ENCODE measurements at places on chromosomes 6 and 20.

DNA sequence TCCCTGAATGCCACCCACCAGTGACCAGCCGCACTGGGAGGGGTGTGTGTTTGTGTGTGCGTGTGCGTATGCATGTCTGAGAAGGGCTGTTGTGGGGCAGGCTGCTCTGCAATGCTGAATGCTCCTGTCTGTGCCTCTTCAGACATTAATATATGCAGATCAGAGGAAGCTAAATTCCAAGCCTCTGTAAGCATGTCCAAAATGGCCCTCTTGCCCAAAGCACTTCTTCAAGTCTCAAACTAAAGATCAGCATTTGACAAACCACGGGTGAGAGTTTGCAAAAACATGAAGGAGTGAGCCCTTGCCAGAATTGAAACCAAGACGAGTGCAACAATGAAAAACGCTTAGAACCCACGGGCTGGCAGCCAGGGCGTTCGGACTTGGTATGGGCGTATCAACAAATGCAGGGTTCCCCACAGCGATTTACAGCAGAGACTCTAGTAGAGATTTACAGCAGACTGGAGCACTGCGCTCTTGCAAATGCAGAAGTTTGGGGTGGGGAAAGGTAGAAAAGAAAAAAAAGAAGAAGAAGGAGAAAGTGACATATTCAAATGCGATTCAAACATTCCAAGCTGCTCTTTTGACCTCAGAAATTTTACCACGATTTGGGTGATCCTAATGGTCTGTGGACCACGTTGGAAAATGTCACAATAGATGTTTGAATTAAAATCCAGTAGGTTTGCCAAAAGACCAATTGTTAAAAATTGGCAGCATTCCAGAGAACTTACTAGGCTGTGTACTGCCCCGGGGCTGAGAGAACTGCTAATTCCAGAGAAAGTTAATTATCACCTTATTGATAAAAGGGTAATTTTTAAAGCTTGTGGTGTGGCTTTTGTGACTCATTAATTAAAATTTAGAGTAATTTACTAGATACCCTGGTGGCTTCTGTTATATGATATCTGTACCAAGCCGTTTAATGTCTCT is 3.5 kb downstream of the SCML4 start:
- no peak for DNase-seq

GRCh38 chr6:135566311-135567068 is 69.0 kb upstream of the AHI1 start:
- DNase-seq, result no peak

GRCh38 chr20:48535556-48535955 is 292.2 kb downstream of the PREX1 start:
- DNase-seq, result no peak

DNA sequence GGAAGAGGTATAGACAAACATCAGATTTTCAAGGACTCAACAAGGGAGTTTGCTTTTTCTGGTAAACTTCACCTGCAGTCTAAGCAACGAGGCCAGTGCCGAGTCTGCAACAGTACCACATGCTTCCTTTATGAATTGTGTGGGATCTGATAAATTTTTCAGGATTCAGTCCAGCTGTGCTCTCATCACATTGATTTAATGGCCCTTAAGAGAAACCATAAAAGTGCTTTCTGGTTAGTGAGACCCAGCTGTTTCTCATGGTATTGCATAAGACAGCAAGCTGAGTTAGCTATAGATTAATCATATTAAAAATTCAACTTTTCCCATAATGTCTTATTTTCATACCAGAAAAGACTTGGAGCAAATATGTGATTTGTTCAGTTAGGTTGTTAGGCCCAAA is 291.4 kb downstream of the CENPW start:
- DNase-seq, result no peak

- DNase-seq, result no peak
Observed at GRCh38 chr6:23584134-23584763, 541.8 kb upstream of the NRSN1 start.

- DNase-seq, result no peak
Observed at GRCh38 chr6:170308761-170309160, 2.2 kb downstream of the FAM120B start.

GRCh38 chr6:148965287-148965686 is 218.5 kb downstream of the UST start:
- DNase-seq, result no peak

DNA sequence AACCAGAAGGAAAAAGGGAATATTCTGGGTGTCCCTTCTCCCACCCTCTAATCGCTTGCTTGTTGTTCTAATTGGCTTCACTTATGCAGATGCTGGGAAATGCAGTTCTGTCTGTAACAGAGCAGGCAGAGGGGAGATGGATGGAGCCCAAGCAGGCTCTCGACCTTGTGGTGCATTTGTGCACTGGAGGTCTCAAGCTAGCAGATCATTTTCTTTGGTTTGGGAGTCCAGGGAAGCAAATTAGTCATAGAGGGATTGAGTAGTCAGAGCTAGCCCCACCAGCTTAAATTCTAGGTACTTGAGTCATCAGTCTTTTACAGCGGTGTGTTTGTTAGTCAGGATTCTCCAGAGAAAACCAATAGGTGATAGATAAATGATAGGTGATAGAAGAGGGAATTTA is 234.7 kb upstream of the ECI2 start:
- DNase-seq, result no peak

DNA sequence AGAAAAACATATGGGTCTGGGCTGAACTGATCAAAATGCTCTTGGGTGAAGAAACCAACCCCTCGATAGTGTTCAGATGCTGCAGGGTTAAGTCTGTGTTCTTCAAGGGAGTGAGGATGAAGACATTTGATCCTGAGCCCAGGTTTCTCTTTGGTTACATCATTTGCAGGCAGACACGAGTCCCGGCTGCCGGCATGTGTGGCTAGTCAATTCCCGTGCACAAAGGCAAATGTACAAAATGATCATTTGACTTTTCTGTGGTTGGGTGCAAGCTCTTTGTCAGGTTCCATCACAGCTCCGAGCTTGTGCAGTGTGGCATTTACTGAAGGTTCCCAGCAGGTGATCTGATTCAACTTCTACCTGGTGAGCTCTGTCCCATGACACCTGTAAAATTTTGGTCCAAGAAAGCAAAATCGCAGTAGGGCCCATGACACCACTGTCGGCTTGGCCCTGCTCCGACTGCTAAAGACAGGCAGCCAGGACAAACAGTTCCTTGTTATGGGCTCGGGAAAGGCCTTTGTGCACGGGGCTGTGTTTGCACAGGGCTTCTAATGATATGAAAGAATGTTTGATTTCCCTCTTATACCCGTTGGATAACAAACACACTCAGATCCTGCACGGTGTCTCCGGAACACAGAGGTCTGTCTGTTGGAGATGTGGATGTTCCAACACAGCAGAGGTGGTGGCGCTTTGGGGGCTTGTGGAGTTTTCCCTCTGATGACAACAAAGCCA is 46.9 kb downstream of the GJA10 start:
- no peak for DNase-seq

DNA sequence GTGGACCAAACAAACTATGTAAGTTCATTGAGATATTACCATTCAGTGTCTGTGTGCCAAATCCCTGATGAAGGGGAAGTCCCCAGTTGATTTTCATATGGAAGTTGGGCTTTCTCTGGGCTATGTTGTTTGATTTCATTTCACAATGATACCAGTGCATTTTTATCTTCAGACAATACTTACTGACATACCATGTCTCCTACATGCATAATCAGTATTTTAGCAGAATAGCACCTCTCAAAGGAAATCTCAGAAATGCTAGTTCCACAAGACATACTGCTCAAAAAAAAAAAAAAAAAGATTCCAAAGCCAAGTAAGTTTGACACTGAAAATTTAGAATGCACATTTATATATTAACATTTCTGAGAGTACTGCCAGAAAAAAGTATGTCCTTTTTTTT is 168.8 kb upstream of the RNF217 start:
- DNase-seq, result no peak

- no peak for DNase-seq
Observed at GRCh38 chr6:170043150-170043819, 247.6 kb downstream of the DLL1 start.

- no peak for DNase-seq
Observed at GRCh38 chr20:50577175-50578018, 67.2 kb downstream of the PTPN1 start.

GRCh38 chr20:57711311-57711712 is 1.5 kb upstream of the PMEPA1 start:
- no peak for DNase-seq

DNA sequence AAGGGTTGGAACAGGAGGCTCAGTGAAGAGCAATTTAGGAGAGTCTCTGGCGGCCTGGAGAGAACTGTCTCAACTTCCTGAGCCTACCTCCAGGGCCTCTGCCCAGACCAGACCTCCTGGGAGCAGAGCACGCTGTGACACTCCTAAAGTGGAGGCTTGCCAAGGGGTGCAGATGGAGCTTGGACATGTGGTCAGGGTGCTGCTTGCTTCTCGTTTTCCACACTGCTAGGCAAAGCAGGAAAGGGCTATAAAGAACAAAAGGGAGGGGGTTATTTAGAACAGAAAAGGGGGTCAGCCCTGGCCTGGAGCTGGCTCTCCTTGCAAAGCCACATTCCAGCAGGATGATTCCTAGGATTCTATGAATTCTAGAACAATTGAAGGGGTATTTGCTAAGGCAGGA is 145.7 kb upstream of the GGTLC1 start:
- no peak for DNase-seq

DNA sequence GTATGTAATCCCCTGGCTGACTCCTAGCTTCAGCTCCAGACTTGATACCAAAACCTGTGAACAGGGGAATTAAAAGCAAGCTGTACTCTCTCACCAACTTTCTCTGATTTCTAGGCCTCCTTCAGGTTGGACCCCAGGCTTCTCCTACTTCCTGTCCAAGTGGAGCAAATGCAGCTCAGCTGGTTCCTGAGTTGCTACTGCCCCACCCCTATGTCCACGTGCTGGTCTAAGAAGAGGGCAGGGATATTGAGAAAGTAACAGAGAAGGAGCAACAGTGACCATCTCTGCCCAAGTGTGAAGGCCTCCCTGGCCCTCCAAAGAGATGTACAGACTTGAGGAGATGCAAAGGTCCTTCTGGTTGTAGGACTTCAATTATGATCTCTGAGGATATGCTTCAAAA is 188.3 kb upstream of the MCHR2 start:
- DNase-seq, result no peak

GRCh38 chr20:22629927-22630326 is 45.6 kb upstream of the FOXA2 start:
- no peak for DNase-seq

GRCh38 chr6:108730635-108731515 is 117.3 kb upstream of the ARMC2 start:
- DNase-seq, result no peak

DNA sequence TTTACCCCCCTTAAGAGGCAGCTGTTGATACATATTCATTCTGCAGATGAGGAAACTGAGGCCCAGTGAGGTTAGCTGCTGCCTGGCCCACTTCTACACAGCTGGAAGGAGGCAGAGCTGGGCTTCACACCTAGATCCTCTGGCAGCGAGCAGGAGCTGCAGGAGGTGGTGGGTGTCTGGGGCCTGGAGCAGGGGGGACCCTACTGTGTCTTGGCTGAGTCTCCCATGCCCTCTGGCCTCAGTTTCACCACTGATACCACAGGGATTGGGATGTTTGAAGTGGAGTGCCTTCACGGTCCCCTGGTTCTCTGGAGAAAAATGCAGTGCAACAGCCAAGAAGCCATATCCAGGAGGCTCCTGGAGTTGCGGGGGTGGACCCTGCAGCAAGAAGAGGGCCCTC is 8.2 kb upstream of the BPIFA2 start:
- no peak for DNase-seq

DNA sequence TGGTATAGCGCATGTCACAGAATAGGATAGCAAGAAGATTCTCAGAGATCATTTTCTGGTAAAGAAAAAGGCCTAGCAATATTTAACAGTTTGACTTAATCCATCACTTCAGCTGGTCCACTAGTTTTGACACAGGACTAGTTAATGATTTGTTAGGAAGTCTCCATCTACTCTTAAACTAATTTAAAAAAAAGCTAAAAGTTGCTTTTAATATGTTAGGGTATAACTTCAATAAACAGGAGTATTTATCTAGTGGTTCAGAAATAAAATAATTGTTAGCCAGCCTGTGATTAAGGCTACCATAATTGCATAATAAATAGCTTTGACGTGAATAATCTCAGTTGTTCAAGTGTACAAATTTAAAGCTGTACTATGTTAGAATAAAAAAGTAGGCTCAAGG is 195.6 kb downstream of the FUT9 start:
- no peak for DNase-seq

DNA sequence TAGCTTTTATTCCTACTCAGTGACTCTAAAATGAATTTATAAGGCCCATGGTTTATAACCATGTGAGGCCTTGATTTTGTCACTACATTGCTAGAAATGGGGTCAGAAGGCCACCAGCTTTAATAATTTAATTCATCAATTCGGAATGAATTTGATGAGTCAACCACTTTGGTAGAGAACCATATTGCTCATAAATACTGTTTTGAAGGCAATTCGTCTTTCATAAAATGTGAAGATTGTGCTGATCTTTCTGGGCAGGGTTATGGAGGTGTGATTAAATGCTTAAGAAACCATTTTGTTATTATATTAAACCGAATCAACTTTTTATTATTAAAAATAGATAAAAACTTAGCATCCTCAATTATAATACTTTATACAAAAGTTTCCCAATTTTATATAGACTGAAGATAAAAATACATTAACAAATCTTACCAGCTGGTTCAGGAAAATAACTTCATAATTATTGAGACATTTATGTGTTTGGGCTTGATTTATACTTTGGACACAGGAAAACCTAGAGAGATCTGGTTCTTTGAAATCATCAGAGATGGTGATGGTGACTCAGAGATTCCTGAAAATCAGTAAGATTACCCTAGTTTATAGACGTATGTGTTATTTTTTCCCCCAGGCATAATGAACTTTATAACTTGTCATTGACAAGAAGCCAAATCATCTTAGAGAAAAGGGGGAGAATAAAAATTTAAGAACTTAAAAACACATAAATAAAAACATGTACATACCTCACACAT is 10.6 kb downstream of the HCRTR2 start:
- DNase-seq, result no peak

- DNase-seq, result no peak
Observed at GRCh38 chr6:117496383-117496990, 14.0 kb downstream of the DCBLD1 start.

DNA sequence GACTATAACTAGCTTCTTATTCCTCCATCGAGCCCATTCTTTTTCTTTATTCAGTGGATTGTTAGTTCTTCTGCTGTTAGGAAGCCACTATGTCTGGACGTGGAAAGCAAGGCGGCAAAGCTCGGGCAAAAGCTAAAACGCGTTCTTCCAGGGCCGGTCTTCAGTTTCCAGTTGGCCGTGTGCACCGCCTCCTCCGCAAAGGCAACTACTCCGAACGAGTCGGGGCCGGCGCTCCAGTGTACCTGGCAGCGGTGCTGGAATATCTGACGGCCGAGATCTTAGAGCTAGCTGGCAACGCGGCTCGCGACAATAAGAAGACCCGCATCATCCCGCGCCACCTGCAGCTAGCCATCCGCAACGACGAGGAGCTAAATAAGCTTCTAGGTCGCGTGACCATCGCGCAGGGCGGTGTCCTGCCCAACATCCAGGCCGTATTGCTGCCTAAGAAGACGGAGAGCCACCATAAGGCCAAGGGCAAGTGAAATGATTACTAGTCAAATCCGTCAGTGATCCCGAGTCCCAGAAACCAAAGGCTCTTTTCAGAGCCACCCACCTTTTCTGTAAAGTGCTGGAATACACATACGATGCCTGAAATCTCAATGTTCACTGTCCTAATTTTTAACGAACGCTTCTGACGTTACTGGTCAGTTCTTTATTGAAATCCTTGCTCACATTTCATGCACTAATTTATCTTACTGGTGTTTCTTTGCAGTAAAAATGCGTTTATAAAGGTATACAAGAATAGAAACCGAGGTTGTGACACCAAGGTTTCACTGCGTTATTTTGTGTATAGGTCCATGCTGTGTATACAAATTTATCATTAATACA is 129.9 kb downstream of the HFE start:
- peak; percentile 93 for DNase-seq

GRCh38 chr20:53364646-53365045 is 229.0 kb downstream of the ZNF217 start:
- no peak for DNase-seq

Measured in GDM1 (cell line).